ENCODE measurements at places on chromosomes 7 and 10.
A peak's percentile ranks its signal among the peaks of the same experiment; 100 is the strongest.

DNA sequence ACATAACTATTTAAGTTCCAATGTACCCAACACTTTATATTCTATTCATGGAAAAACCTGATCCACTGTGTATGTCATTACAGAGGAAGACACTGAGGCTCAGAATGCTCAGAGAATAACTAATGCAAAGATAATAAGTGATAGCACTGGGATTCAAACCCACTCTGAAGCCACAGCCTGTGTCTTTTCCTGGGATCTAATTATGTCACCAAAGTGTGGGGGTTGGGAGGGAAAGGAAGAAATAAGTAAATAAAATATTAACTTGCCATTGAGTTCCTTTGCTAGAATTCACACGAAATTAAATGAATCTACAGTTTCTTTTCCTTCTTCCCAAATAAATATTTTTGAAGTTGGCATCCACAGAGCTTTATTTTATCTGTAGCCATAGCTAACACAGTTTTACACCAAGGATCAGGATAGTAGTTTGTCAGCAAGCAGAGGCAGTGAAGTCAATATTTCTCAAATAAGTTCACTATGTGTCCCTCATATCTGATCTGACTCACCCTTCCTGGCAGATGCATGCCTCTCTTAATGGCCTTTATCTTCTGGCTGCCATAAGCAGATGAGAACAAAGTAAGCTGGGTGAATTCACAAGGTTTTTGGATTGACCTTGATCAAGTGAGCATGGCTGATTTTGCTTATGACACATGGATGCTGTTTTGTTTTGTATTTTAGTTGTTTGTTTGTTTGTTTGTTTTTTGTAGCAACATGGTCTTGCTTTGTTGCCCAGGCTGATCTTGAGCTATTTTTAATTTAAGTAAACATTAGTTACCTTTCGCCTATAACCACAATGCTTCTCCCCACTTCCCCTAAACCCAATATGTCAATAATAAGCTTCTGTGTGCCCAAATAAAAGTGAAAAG lies 6.3 kb downstream of the RAPGEF5 start:
- DNase-seq: no peak

GRCh38 chr10:56351909-56352630 lies 9.0 kb downstream of the ZWINT start:
- DNase-seq: no peak

DNA sequence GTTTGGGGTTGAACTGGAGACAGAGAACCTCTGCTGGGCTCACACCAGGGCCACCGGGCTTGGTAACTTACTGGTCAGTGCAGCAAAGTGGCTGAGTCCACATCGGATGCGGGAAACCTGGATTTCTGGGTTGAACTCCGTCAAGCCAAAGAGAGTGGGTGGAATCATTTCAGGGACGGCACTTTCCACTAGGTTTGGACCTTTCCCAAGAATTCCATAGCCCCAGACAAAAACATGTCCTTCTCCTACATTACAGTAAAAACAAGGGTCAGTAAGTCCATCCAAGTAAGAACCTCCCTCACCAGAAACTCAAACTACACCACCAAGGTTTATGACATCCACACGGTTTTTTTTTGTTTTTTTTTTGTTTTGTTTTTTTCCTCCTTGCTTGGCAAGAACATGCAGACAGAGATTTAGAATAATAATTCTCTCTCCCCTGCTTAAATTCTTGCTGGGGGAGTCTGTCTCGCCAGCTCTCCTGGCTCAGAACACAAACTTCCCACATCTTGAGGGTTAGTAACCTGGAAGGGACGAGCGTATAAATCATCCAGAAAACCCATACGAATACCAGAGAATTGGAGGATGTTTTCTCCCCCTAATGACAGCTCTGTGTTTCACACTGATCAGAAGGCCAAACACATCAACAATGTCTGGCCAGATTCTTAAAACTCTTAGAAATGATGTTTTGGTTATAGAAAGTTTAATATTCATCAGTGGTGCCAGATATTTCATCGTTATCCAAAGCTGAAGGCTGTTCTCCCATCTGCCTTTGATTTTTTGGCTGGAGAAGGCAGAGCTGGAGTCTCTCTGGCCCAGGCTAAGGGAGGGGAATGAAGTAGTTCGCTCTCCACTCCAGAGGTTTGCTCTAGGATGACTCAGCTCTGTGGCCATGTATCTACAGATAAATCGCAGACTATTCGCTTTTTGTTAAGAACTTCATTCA lies 17.5 kb downstream of the RCC1L start:
- DNase-seq: no peak

- peak; percentile 28 for DNase-seq
Observed at GRCh38 chr10:132385721-132386418, 11.1 kb upstream of the PWWP2B start.

GRCh38 chr10:112959207-112959838 lies 9.3 kb downstream of the TCF7L2 start:
- no peak for DNase-seq

GRCh38 chr7:158617737-158618128 lies 30.1 kb upstream of the PTPRN2 start:
- DNase-seq: no peak

DNA sequence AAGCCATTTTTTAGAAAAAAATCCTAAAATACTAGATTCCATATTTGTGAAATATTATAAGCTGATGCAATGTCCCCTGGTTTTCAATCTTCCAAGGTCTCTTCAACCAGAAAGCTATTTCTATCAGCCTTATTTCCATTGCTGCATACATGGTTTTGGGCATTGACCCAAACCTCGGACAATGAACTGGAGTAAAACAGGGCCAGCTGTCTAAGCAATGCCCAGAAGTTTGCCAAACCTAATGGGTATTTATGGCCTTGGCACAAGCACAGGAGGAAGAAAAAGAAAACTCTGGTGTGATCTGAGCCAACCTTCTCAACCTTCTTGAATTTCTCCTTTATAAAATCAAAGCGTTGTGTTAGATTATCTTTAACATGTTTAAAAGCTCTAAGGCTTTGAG lies 402.3 kb downstream of the DNAJB9 start:
- DNase-seq: no peak

- no peak for DNase-seq
Observed at GRCh38 chr7:155234158-155234492, 63.6 kb upstream of the INSIG1 start.

GRCh38 chr7:66055321-66055956 lies 20.2 kb upstream of the ASL start:
- DNase-seq: no peak

DNA sequence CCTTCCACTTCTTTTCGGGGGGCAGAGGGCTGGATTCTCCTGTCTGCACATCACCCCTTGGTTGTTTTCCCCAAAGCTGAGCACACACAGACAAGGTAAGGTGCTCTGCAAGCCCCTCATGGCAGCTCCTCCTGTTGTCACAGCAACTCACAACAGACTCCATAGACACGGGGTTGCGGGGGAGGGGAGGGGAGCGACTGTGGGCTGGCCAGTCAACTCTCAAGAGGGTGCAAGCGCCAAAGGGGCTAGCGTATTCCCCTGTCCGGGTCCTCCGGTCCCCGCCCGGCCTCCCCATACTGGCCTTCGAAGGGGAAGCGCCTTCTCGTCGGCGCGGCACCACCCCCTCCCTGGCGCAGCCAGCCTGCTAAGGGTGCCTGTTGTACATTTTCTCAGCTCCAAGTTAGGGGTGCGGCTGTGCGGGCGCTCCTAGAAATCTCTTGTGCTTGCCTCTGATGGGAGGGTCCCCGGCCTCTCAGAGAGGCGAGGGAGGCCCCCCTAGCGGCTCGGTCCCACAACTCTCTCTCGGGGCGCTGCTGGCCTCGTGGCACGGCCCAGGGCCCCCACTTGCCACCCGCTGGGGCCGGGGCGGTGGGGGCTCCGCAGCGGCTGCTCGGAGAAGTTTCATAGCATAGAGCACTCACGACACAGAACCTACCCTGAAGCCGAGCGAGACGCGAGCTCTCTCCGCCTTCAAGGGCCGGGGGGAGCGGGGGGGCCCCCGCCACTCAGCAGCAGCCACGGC lies 498 bp downstream of the RHOBTB1 start:
- DNase-seq: no peak

DNA sequence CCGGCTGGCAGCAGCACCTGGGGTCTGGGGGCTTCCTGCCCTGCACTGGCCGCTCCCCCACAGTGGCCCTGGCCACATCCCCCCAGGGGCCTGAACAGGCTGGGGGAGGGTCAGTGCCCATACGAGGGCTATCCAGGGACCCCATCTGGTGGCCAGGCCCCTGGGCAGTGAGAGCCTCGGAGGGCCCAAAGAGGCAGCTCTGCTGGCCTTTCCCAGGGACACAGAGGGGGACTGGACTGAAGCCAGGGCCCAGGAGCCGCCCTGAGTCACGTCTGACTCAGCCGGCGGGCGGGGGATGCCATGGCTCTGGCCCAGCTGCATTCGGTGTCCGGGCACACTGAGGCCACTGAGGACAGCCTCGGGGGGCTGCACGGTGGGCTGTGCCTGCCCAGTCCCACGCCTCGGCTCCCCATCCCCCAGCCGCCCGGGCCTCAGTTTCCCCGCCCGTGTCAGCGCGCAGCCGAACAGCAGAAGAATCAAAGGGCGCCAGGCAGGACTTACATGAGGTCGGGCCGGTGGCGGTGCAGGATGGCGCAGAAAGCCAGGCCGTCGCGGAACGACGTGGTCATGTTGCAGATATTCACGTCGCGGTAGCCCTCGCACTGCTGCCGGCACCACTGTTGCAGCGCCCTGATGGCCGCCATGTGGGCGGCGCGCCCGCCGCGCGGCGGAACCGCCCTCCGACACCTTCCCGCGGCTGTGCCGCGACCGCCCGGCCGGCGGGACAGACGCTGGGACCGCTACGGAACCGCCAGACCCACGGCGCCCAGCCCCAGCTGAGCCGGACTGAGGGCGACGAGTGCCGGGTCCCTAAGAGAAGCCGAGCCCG lies at the start of gene MICALL2:
TSS of gene MICALL2 (minus strand) at position 788 of the 829 bp plus-strand sequence. CDS start at position 644, 144 bp downstream.
- peak; percentile 74 for DNase-seq

DNA sequence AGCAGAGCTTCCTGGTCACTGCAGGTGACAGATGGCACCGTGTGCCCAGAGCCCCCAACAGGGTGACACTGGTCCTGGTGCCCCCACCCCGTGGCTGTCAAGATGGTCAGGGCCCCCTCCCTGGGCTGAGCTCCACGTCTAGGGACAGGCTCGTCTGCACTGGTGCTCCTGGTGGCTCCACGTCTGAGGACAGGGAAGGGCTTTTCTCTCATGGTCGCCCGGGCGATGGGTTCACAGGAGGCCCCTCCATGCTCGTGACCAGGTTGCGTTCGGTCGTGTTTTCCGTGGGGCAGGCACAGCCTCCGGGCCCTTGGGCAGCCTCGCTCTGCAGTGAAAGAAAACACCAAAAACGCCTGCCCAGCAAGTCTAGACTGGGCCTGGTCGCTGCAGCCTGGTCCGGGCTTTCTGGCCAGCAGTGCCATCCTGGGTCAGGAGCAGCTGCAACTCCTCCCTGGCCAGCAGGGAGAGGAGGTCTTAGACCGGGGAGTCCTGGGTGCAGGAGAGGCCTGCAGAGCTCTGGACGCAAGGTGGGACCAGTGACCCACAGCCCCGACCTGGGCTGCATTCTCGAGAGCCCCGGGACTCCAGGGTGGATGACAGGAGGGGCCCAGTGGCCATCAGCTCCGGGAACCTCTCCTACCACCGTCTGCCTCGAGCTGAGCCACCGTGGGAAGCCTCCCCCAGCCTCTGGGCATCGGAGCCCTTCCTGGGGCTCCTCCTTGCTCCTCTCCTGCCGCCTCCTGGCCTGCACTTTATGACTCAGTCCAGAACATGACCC lies 27.9 kb upstream of the UTF1 start:
- no peak for DNase-seq

GRCh38 chr10:26839966-26840627 lies 20.7 kb downstream of the ABI1 start:
- no peak for DNase-seq

DNA sequence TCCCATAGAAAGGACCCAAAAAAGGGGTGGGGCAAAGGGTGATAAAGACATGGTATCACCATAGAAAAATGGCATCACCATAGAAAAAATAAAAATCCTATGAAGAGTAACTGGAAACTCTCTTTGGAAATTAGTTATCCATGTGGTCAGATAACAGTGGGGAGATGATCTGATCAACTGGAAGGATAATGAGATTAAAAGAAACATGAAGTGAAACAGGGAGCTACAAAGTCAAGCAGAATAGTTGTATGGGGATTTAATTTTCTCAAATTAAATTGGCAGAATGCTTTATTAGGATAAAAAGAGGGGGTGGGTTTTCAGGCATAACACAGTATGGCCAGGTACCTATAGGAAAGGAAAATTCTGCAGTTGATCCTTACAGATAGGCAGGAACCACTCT lies 111.2 kb downstream of the WNT2 start:
- no peak for DNase-seq

DNA sequence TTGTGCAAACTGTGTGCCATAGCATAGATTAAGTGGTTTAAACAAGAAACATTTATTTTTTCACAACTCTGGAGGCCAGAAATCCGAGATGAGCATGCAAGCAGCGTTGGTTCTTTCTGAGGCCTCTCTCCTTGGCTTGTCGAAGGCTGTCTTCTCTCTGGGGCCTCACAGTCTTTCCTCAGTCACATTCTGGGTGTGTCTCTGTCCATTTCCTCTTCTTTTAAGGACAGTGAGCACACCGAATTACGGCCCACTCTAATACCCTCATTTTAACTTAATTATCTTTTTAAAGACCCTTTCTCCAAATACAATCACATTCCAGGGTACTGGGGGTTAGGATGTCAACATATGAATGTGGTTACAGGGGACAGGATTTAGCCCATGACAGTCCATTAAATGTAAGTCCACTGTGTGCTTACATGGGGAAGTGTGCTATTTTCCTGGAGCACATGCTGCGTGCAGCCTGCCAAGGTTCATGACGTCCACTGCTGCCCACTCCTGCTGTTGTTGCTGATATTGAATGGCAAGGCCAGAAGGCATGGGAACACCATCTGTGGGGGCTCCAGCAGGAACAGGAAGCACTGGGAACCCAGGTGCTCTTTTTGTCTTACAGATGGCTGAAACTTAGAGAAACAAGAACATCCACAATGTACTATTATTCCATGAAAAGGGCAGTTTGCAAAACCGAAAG lies 365.5 kb downstream of the GALNT17 start:
- DNase-seq: no peak

DNA sequence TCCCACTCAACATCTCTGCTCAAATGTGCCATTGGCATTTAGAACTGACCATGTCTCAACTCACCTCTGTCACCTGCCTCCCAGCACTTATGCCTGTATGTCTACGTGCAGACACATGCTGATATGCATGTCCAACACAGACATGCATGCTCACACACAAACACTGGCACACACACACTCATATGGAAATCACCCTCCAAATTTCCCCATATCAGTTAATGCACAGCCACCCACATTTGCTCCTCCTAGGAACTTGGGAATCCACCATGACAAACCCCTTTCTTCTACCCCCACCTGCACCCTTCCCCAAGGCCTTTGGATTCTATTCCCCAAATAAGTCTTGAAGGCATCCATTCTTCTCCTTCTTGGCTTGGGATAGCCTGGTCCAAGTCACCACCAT lies 4.4 kb downstream of the FAM170B start:
- DNase-seq: no peak

Measured in natural killer cell treated with Interleukin-12 subunit alpha and Interleukin-12 subunit beta and Interleukin-15 and Interleukin-18, amount 100 ng/mL, for 72 hours (primary cell).